ENCODE measurements at places on chromosomes 11 and 22. TPM values are rescaled to one million over a fixed set of nuclear protein-coding genes. Genes with fewer than 3 reads are reported as not detected.

The PIH1D2 gene
- total RNA-seq, result 0.58 TPM

The SDF2L1 gene
- total RNA-seq, result 55.9 TPM

The VPS26B gene
- total RNA-seq, result 22.4 TPM

The SNX19 gene
- 18.1 TPM for total RNA-seq

The HMOX1 gene
- 935 TPM for total RNA-seq

The PRG3 gene
- total RNA-seq, result not detected

The E2F8 gene
- total RNA-seq, result 6.2 TPM

The SIPA1 gene
- 22.5 TPM for total RNA-seq

The CDCA5 gene
- 75.2 TPM for total RNA-seq

Data from A549 treated with DMSO at 1 μM for 4 hours (cell line).